ENCODE measurements at places on chromosomes 2 and 18.
A peak's percentile ranks its signal among the peaks of the same experiment; 100 is the strongest.

DNA sequence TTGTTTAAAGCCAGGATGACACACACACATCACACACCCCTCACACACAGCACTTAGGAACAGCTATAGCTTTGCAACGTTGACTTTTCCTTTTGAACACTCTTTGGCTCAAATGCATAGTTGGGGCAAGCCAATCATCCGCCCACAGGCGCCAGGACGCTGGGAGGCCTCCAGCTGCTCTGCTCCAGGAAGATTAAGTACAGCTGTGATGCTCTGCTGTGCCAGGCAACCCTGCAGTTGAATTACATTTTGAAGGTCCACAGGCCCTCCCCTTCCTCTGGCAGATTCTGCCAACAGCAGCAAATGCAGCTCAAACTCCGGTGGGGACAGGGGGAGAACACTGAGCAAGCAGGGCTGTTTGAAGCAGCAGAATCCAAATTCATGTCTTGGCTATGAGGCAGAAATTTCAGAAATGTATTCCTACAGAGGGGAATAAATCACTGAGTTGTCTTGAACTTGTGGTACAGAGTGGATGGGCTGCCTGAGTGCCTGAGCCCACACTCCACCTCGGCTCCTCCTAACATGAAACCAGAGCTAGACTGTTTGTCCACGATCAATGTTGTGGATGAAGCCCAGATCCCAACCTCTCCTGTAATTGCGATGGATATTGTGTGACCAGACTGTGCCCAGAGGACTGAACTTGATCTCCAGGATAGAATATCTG is 86.5 kb upstream of the PPP1CB start:
- DNase-seq: peak; percentile 68

DNA sequence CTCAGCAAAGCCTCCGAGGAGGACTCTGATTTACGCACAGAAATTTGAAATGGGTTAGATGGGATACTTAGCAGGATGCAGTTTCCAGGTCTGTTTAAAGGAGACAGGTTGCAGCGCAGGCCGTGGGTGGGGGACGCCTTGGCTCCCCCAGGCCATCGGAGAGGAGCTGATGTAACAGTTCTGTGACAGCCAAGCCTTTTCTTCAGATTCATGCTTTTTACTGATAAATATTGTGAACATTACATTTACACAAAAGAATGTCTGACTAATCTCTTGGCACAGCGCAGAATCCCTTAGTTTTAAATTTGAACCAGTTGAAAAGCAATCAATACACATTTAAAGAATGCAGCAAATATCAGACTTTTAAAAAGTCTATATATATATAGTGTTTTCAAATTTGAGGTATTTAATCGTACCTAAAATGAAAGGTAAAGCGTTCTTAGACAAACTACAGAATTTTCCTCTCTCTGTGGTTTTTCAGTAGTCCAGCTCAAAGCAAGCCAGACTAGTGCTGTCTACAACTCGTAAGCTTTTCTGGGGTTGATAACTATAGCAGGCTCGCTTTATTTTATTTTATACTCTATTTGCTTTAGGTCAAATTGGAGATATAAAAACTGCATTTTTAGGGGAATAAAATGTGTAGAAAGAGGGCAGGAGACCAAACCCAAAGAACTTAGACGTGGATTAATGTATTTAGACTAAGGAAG is 221.9 kb downstream of the PIEZO2 start:
- peak; percentile 80 for DNase-seq

GRCh38 chr2:41937921-41938708 is 109.7 kb upstream of the PKDCC start:
- DNase-seq: no peak

DNA sequence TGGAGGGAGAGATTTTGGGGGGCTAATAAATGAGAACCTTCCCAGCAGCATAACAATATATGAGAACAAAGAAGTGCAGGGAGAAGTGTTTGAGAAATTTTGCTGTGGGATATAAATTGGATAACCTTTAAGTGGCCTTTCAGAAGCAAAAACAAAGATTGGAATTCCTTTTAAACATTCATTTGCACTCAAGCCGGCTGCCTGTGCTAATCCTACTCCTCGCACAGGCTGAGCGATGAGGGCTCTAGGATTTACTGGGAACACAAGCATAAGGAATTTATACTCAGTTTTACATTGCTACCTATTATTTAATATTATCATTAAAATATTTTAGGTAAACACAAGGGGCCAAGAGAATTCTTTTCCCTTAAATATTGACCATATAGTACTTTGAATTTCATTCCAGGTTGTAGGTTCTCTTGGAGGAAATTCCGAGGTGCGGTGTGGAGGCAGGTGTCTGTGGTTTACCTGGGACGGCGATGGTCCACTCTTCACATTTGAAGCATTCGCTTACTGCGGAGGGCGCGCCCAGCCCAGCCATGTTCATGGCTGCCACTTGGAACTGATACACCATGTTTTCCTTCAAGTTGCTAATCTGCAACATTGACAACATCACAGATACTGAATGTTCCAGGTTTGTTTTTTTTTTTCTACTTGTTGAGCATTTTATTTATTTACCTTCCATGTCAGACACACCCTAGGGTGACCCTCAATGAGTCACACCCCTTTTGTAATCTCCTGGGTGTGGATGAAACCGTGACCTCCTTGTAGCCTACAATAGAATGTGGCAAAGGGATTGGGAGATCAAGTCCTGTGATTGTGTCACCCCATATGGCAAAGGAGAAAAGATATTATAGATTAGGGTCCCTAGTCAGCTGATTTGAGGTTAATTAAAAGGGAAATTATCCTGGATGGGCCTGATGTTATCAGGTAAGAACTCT is 100.1 kb downstream of the MYOM1 start:
- no peak for DNase-seq

- DNase-seq: peak; percentile 52
These were observed 185.5 kb upstream of the FN1 start for GRCh38 chr2:215621381-215621780.

GRCh38 chr2:111210036-111210435 is 89.3 kb downstream of the BCL2L11 start:
- no peak for DNase-seq

DNA sequence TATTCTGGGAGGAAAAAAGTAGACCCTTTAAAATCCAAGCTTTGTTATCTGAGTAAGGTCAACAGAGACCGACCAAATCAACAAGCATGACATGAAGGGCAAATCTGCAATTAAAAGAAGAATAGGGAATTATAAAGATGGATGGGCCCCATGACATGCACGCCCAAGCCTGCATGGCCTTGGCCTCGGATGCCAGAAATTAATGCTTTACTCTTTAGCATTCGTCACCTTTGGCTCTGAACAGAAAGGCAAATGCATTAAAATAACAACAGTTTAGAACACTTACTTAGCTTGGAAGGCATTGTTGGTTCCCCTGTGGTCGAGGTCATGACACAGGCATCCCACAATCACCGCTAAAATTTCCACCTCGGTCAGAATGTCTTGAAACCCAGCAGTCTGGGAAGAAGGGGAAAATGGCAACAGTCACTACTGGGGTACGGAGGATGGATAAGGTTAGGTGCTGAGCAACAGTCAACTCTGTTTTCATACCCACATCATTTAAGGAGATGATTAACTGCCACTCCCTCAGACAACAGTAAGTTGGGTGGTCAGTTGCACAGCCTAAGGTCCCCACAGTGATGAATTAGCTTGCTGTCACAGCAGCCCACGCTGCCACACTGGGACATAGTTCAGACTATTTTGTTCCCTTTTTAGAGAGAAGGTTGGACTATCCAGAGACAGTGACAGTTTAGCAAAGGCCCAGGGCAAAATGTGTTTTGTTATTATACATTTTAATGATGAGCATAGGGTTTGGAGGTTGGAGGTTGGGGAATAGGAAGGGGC is 319.1 kb downstream of the AGPS start:
- no peak for DNase-seq

- DNase-seq: no peak
These were observed 144.6 kb upstream of the RMP24 start for GRCh38 chr18:35827903-35828275.

- DNase-seq: no peak
These were observed 23.3 kb upstream of the RMC1 start for GRCh38 chr18:23479829-23480505.

DNA sequence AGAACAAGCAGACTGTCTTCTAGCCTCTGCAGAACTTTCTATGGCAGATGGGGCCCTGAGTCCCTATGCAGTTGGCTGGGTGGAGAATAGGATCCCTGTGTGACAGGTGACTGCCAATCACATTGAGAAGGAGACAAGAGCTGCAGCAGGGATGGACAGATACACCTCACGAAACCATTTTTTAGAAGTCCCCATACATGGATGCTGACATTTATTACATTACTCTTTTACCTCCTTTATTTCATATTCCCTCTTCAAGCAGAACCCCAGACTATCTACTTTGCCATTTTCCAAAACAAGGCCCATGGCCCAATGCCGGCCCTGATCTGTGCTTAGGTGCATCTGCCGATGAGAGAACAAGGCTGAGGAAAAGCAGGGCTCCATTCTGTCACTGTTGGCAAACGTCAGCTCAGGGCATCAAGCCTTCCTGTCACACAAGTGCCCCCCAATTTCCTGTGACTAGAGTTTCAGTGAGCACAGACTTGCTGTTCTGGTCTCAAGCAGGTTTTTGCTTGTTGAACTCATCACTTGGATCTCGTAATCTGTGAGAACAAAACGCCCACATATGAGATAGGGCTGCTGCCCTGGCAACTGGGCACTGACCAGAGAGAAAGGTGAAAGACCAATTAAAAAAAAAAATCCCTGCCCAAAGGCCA is 35.8 kb downstream of the LOXHD1 start:
- DNase-seq: no peak

GRCh38 chr2:57022496-57022895 is 838.7 kb downstream of the CCDC85A start:
- no peak for DNase-seq

DNA sequence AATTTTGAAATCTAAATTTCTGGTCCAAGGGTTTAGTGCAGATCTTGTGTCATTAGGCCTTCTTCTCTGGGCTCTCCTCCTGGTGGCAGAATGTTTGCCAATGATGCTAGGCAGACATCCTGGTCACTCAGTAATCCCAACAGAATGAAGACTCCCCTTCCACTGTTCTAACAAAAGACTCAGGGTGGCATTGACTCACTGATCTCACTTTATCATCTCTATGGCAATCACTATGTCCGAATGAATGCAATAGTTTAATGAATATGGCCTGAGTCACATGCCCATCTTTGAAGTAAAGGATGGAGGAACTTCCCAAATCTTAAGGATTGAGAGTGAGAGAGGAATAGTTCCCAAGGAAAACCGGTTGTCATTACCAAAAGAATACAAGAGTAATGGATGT is 261.1 kb downstream of the KCNE4 start:
- DNase-seq: no peak

DNA sequence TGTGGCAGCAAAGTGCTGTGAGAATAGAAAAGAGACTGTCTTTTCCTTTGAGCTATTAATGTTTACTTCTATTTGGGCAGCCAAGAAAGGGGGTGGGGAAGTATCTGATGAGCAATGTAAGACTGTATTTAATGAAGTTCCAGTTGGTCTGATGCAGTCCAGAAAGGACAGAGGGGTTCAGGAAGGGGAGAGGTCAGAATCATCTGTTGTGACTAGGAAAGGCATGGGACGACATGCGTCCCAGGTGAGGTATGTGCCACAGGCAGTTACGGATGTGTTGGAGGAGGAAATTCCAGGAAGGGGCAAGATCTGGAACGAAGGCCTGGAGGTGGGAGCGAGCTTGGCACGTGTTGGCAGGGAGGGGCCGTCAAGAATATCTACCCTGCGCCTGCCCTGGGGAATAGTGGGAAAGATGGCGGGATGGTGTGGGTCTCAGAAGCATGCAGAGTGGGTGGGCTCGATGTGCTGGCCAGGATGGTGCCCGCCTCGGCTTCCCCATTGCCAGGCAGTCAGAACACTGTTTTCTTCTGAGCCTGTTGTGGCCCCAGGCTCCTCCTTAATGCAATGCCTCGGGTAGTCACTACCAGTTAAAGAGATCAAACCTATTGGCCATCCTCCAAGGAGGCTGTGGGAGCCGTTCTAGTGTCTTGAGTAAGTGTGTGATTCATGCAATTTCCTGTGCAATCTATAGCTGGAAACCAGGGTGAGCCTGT is 57.8 kb upstream of the TXNDC2 start:
- peak; percentile 99 for DNase-seq

DNA sequence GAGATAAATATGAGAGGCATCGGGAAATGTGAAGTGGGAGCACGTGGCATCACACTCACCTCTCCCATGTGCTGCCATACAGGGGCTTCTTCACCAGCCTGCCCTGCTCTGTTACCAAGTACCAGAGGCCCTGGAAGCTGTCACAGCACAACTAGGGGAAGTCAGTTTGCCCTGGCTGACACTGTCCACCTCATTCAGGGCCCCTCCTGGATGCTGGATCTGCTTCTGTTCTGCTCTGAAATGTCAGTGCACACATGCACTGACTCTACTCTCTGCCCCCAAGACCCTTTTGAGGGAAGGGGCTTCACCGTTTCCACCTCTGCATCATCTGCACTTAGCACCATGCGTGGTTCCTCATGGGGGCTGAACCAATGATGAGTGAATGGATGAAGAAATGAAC is 311.1 kb downstream of the EN1 start:
- DNase-seq: no peak

DNA sequence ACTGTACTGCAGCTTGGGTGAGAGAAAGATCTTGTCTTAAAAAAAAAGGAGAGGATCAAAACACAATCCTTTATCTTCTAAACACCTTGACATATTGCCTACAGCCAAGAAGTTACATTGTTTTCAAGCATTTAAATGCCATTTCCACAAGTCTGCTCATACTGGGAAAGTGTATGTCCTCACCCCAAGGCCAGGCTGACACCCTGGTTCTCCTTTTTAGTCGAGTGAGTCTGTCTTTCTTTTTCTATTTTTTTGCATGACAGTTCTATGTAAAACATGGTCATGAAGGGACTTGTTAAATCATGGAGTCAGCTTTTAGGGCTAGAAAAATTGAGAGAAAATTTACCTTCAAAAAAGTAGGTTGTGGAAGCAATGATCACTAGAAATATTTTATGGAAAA is 233.3 kb downstream of the FAM210A start:
- DNase-seq: no peak

DNA sequence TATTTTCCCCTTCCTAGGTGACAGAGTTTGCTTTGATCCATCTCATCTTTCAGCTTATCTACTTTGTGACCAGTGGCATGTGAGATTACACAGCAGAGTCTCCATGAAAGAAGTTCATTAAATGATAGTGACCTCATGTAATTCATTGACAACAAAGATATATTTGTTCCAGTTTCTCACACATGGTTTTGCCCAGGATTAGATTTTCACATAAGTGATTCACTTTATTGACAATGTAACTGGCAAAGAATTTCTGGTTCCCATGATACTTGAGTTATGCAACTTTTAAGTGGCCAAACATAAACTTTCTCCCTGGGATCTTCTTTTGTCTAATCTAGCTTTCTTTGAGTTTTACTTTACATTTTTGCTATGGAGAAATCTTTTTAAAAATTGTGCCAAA is 50.0 kb downstream of the MC4R start:
- peak; percentile 26 for DNase-seq

DNA sequence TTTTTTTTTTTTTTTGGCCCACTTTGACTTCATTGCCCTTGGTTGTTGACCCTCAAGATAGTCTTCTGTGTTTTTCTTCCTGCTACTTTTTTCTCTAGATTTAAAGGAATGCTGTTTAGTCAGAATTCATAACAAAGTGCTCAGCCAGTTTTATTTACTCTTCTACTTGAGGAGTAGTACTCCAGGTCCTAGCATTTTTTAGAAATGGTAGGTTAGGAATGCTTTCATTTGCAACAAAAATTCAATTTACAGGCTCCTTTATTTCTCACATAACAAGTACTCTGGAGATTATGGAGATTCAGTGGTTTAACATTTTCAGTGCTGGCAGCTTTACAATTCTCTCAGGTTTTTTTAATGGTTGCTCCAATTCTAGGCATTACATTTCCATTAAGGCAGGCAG is 58.2 kb downstream of the KIAA1328 start:
- peak; percentile 27 for DNase-seq

GRCh38 chr2:126899616-126900185 is 1.0 kb downstream of the TEX51 start:
- DNase-seq: no peak
